Islet precursor cell (in vitro differentiated cells): ENCODE measurements at places on chromosomes 5 and 9.
A peak's percentile ranks its signal among the peaks of the same experiment; 100 is the strongest.

DNA sequence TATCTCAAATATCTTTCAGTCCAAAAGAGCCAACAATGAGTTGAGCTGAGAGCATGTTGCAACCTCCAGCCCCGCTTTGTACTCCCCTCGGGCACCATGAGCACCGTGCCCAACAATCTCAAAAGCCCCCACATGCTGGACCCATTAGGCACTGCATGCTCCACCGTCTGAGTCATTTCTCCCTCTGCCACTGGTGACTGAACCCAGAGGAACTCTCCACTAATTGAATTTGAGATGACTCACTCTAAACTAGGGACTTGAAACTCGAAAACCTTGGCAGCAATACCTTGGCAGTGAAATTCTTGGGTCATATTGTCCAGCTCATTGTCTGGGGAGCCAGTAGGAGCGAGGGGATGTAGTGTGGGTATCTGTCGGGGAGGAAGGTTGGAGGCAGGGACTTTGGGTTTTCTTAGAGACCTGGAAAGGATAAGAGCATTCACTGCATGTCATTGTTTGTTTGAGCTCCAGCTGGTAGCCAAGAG, 49.9 kb upstream of the SLIT3 start:
- DNase-seq = peak; percentile 98

DNA sequence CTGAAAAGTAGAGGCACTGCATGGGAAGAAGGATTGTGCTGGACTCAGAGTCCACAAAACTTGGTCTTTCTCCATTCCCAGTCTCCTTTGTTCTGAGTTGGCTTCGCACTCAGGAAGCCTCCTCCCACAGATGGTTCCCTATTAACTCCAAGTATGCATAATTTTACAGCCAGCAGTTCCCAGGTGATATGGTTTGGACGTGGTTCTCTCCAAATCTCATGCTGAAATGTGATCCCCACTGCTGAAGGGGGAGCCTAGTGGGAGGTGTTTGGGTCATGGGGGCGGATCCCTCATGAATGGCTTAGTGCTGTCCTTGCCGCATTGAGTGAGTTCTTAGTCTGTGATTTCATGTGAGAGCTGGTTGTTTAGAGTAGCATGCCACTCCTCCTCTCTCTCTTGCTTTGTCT, 86.6 kb downstream of the FEM1C start:
- DNase-seq = no peak

- DNase-seq = peak; percentile 65
These were observed 151.8 kb upstream of the GPR151 start for GRCh38 chr5:146667633-146668272.

GRCh38 chr9:109064963-109065702, 51.8 kb upstream of the CTNNAL1 start:
- DNase-seq = no peak

- DNase-seq = peak; percentile 52
These were observed 33.1 kb upstream of the MYOT start for GRCh38 chr5:137834498-137835049.

GRCh38 chr5:10423022-10423421, 18.7 kb upstream of the ROPN1L start:
- DNase-seq = no peak

GRCh38 chr5:87099968-87100367, 167.7 kb upstream of the RASA1 start:
- no peak for DNase-seq

GRCh38 chr9:124855944-124856765, 2.9 kb downstream of the WDR38 start:
- DNase-seq = peak; percentile 89

DNA sequence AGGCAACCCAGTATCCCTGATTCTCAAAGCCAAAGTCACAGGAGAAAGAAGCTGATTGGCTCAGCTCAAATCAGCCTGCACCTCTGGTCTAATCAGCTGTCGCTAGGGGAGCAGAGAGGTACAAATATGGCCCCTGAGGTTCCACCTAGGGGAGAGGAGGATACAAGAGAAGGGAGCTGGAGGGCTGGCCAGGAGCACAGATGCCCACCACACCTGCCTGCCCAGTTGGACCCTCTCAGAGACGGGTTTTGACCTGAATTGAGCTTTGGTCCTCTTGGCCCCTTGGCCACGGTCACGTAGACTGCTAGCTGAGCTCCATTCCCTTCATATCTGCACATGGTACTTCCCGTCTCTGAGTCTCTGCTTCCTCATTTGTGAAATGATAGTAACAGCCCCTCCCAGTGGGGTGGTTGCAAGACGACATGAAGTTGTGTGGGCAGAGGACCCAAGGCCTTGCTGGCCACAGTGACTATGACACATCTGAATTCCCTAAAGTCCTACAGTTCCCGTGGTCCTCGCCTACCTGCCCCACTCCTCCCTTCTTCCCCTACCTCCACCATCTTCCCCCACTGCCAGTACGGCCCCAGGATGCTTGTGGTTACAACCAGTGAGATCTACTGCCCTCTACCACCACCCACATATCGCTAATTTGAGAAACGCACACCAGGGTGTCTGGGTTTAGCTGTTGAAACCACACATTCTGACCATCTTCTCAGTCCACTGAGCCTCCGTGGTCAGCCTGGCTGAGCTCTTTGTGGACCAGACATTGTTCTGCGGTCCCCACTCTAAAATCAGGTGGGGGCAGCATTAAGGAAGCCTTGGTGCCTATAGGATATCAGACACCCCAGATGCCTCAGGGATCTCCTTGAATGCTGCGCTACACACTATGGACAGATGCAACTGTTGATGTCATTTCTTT, 60.3 kb upstream of the NEK6 start:
- DNase-seq = peak; percentile 36

DNA sequence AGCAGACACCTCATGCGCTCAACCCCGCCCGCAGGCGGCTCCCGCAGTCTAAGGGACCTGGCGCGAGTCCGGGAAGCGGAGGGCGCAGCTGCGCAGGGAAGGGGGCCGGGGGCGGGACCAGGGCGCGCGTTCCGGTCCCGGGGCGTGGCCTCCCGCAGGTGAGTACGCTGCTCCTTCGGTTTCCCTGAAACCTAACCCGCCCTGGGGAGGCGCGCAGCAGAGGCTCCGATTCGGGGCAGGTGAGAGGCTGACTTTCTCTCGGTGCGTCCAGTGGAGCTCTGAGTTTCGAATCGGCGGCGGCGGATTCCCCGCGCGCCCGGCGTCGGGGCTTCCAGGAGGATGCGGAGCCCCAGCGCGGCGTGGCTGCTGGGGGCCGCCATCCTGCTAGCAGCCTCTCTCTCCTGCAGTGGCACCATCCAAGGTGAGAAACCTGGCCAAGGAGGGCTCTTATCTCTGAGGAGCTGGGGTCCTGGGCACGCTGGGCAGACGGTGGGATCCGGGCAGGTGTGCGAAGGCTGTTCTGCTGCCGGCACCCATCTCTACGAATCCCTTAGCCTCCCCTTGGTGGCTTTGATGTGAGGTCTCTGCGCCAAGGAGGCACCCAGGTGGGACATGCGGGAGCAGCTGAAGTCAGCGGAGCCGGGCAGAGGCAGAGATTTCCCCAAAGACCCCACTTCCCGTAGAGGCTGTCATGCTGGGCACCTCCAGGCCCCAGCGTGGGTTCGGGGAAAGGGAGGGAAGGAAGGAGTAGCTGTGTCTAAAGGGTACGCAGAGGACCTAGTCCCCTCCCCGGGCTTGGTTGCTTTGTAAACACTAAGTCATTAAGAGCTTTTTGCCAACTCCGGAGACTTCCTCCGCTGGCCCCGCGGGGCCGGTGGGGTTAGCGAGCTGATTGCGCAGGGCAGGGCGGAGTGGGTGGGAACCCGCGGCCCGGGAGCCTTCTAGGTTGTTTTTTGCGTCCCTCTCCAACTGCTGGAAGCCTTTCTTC, at the start of gene F2RL1:
Gene F2RL1, plus strand, starts transcription at position 187 of the 988 bp plus-strand sequence. Its CDS starts 153 bp downstream, at position 340.
- DNase-seq = peak; percentile 99

DNA sequence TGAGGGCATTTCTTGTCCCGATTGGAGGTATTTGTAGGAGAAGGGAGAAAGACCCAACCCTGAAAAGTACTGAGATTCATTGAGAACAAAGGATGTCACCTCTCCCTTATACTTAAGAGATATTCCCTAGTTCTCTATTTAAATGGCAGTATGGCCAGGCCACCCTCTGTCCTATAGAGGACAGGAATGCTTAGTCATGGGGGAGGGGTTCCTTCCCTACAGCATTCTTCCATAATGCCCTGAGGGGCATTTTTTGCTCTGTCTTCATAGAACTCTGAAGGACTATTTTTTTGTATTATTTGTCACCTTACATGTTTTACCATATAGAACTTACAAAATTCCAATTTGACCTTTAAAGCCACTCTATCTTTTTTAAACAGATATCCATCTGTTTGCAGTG, 176.3 kb downstream of the TMEM161B start:
- DNase-seq = peak; percentile 73

- DNase-seq = peak; percentile 89
These were observed 551.2 kb upstream of the KLF4 start for GRCh38 chr9:108040783-108041182.

GRCh38 chr5:107997338-107997980, 326.7 kb upstream of the EFNA5 start:
- no peak for DNase-seq

- DNase-seq = no peak
These were observed 40.6 kb downstream of the ARHGAP26 start for GRCh38 chr5:142810743-142811290.

GRCh38 chr5:84370176-84370575, 14.5 kb downstream of the EDIL3 start:
- no peak for DNase-seq

GRCh38 chr9:90808890-90809685, 7.5 kb downstream of the SYK start:
- DNase-seq = no peak

GRCh38 chr9:117306032-117306431, 108.8 kb downstream of the ASTN2 start:
- no peak for DNase-seq

GRCh38 chr5:38546691-38547146, 9.7 kb downstream of the LIFR start:
- DNase-seq = no peak

DNA sequence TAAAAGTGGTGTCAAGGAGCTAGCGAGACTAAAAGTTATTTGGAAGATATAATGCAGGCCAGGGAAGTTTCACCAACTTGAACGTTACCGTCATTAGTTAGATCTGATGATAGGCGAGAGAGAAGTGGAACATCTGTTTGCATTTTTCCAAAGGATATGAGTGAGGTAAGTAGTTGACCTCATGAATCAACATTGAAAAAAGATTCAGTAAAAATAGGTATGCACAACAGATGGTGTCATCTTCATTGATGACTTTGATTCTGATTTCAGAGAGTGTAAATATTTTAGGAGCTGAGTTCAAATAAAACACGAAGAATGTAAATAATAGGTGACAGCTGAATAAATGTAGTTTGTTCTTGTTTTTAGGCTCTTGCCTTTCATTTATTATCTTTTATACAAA, 998.9 kb upstream of the CDH6 start:
- DNase-seq = no peak

DNA sequence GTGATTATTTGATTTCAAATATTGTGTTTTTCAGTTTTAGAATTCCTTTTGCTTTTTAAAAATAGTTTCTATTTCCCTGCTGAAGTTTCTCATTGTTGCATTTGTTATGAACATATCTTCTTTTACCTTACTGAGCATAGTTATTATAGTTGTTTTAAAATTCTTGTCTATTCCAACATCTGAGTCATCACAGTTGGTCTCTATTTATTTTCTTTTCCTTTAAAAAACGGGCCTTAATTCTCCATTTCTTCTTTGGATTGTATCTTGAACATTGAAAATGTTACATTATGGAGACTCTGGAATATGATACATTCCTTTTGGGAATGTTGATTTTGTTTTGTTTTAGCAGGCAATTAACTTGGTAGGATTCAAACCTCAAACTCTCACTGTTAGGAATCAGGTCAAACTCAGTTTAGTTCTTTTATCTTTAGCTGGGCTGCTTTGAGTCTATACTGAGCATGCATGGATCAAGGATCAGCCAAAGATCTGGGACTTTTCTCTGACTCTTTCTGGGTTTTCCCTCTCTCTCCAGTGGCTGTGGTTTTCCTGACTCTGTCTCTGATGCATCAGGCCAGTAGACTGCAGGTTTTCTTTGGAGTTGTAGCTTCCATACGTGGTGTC, 70.3 kb downstream of the TEK start:
- DNase-seq = no peak

- no peak for DNase-seq
These were observed 12.0 kb upstream of the ASS1 start for GRCh38 chr9:130432796-130433167.
